Stimulated activated CD8-positive, alpha-beta memory T cell treated with anti-CD3 and anti-CD28 coated beads, Interleukin-2, amount 100 ng/mL, for 48 hours (primary cell): ENCODE measurements at places on chromosomes 1 and 21.

DNA sequence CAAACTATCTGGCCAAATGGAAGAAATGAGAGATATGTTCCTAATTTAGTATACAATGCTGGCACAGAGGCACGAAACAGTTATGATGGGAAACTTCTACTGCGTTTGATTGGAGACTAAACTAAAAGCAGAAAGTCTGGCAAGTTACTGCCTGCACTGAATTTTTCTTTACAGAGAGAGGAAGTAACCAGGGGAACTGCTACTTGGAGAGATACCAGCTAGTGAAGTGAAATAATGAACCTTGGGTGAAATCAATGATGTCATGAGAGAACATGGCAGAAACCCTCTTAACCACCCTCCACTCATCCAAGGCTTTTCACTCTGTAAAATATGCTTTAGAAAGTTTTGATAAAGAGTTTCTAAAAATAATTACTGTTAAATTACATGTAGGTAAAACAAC lies 29.3 kb downstream of the NIBAN1 start:
- DNase-seq = no peak

DNA sequence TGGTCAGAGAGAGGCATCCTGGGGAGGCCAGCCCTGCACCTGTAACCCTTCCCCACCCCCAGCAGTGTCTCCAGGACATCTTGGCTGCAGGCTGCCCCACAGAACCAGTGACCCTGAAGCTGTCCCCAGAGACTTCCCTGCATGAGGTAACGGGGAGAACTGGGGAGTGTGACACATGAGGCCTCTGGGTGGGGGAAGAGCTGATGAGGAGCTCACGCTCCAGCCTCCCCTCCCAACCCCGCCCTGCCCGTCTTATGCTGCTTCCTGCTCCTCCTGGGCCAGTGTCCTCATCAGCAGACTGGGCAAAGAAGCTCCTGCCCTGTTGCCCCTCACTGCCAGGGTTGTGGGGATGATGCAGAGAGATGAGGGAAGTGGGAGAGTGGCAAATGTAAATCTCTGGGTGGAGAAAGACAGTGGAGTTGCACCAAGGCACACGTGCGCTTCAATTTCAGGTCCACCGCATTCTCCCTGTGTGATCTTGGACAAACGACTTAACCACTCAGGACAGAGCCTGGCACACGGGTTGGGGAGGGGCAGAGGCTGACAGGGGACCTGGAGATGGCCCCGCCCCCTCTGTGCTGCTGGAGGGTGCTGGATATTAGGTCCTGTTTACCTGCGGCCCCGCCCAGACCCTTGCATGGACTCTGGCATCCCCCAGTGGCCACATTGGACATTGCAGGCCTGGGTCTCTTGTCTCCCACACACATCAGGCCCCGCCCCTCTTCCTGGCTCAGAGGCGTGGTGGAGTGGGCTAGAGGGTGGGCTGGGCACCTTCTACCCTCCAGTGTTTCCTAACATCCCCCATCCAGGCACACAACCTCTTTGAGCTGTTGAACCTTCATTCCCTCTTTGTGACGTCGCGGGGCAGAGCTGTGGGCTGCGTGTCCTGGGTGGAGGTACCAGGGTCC lies 12.3 kb downstream of the CLCNKB start:
- peak; percentile 80 for DNase-seq

- no peak for DNase-seq
Observed at GRCh38 chr1:22210176-22210575, 67.3 kb upstream of the WNT4 start.

DNA sequence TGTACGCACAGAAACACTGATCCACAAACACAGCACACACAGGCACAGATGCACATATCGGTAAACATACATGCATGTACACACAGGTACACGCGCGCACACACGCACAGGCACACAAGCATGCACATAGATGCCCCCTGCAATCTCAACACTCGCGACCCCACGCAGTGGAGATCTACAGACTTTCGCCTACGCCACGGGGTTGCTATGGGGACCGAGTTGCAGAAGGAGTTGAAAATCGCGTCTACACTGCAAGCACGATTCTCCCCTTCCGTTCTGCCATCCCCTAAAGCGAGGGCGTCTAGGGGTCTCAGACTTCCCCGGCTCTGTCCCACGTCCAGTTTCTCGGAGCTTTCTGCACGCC lies 826 bp downstream of the TRIM17 start:
- DNase-seq = no peak

GRCh38 chr1:2283991-2284895 lies 56.1 kb downstream of the SKI start:
- DNase-seq = no peak
